ENCODE measurements at places on chromosomes 12 and 14. TPM values are rescaled to one million over a fixed set of nuclear protein-coding genes. Genes with fewer than 3 reads are reported as not detected.

TAS2R8 gene
- not detected for total RNA-seq

SYNE3 gene
- total RNA-seq, result 33.6 TPM

KLHL42 gene
- total RNA-seq, result 23.6 TPM

GPR137C gene
- 2.2 TPM for total RNA-seq

RPGRIP1 gene
- total RNA-seq, result not detected

PAX9 gene
- total RNA-seq, result not detected

FOXG1 gene
- total RNA-seq, result not detected

PSME2 gene
- total RNA-seq, result 110 TPM

CLEC2A gene
- not detected for total RNA-seq

HCAR3 gene
- total RNA-seq, result not detected
